ENCODE measurements at places on chromosomes 16 and 17.

- H3K36me3 ChIP-seq: no peaks in the 10 kb centered on the region
- no peak overlapping the region for H3K27ac ChIP-seq
- no peaks in the 10 kb centered on the region for H3K4me1 ChIP-seq
- peak; percentile 75 for DNase-seq
These were observed 11.9 kb upstream of the NSRP1 start for GRCh38 chr17:30104575-30105339.

DNA sequence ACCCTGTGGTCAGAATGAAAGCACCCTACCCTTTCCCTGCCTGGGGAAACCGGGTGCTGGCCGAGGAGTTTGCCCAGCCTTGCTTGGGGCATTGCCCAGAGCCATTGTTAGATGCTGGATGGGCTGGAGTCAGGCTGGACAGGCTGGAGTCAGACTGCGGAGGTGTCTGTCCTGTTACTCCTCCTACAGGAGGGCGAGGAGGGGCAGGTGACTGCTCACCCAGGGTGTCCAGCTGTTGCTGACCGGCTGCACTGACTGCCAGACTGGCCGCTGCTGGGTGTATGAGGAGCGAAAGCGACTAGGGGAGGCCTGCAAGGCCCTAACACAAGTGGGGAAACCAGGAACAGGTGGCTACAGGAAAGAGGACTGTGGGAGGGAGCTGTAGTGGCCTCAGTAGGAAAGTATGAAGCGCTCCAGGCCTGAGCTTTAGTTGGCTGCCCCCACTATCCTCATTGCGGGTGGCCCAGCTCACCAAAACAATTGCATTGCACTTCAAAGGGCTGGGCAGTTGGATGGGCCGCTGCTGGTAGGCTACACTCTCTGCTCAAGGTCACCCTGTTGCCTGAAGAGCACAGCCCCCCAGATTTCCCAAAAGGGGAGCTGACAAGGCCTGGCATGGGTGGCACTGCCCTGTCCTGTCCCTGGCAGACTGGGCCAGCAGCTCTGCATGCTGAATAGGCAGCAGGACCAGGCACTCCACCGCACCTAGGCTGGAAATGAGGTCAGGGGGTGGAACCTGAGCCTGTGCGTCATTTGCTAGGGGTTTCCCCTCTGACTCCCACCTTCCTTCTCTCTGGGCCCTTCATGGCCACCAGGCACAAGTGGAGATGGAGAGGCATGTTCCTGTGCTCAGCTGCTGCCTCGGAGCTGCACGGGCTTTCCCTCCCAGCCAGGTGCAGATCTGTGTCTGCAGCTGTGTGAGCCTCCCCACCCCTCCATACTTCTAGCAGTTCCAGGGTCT is 18.4 kb downstream of the LDHD start:
- no peak overlapping the region for H3K27ac ChIP-seq
- no peaks in the 10 kb centered on the region for H3K27me3 ChIP-seq
- H3K36me3 ChIP-seq: peaks cover 19% of the 10 kb centered on the region
- H3K4me3 ChIP-seq: no peak overlapping the region
- peaks cover 10% of the 10 kb centered on the region for H3K4me1 ChIP-seq

- no peak overlapping the region for H3K4me3 ChIP-seq
- H3K4me1 ChIP-seq: peaks cover 2% of the 10 kb centered on the region
- peak; percentile 45 for DNase-seq
- no peaks in the 10 kb centered on the region for H3K27me3 ChIP-seq
- no peak overlapping the region for H3K27ac ChIP-seq
These were observed 337.4 kb upstream of the HSBP1 start for GRCh38 chr16:83470416-83470815.

DNA sequence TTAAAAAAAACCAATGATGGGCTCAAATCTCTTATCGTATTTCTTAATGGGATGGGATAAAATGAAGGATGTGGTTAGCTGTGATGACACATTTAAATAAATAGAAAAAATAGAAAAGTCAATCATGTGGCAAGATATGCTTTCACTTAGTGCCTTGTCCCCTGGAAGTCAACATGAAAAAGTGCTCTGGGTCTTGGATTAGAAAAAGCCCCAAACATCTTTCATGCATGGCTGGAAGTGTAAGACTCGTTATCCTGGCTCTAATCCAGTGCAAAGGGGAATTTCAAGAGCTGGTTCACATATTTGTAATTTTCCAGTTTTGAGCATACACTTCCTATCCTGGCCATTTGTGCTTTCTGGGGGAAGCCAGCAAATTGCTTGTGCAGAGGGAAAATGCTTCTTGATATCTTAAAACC is 160.9 kb downstream of the MAP2K6 start:
- peak; percentile 87 for DNase-seq
- no peaks in the 10 kb centered on the region for H3K27me3 ChIP-seq
- H3K4me1 ChIP-seq: peaks cover 13% of the 10 kb centered on the region
- peak overlapping the region; percentile 26 for H3K27ac ChIP-seq
- H3K4me3 ChIP-seq: no peak overlapping the region

- no peaks in the 10 kb centered on the region for H3K27me3 ChIP-seq
- peak; percentile 25 for DNase-seq
- H3K36me3 ChIP-seq: peaks cover 25% of the 10 kb centered on the region
These were observed 3.4 kb downstream of the SLC38A10 start for GRCh38 chr17:81291662-81292061.

DNA sequence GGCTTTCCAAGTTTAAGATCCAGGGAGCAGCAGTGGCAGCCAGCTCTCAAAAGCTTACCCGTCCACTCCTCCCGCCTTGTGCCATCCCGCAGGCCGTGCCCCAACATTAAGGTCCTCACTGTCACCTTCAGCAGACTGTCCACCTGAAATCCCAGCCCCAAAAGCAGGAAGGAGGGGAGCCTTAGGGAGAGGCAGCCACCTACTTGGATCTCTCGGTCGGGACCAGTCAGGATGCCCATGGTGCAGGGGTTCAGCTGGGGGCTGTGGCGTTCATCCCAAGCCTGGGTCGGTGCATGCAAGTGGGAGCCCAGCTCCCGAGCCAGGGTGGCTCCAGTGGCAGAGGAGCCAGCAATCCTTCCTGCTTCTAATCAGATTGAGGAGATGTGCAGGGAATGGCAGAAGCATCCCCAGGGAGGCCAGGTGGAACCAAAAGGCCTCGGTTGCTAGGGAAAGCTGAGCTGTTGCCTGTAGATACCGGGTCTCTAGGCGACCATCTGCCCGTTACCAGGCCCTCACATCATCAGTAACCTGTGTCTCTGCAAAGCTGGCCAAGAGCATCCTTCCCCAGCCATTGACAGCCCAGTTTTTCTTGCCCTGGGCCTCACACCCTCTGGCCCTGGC is 24.6 kb downstream of the CNGB1 start:
- H3K27ac ChIP-seq: no peak overlapping the region
- H3K4me3 ChIP-seq: no peak overlapping the region
- no peaks in the 10 kb centered on the region for H3K4me1 ChIP-seq

DNA sequence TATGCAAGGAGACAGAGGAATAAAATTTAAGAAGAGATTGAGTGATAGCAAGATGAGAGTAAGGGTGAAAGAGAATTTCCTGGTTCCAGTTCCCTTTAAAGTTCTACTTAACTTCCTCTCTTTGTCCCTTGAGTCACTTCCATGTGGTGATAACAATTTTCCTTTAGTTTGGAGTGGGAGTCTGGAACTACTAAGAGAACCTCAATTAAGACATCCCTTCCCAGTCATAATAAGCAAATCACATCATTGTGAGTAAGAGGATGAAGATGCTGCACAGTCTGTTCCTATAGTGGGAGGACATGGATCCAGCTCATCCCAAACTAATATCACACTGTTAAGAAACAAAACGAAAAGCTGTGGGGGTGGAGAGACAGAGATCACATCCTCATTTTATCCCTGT is 24.4 kb downstream of the TBX21 start:
- H3K27ac ChIP-seq: no peak overlapping the region
- peaks cover 13% of the 10 kb centered on the region for H3K27me3 ChIP-seq
- H3K4me3 ChIP-seq: no peak overlapping the region
- DNase-seq: no peak
- no peaks in the 10 kb centered on the region for H3K36me3 ChIP-seq

DNA sequence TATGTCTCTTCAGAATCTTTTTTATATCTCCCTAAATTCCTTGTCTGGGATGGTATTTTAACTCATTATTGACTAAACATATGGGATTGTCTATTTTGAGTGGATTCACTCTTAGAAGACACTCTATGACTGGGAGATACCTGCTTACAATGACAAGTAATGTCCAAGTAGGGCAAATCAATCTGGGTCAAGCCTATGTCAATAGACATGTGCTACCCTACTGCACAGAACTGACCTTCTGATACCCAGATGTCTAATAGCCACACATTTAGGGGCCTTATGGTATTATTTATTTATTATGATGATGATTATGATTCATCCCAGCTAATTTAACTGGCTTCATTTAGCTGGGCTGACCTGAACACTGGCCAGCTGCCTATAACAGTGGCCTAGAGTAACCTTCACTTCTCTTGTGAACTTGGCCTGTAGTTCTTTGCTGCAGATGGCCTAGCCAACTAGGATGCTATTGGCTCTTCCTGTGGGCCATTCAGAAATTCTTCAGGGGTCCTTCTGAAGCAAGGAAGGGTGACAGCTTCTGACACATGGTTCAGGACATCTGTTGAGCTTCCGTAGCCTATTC is 138.0 kb downstream of the ANKFN1 start:
- peaks cover 7% of the 10 kb centered on the region for H3K4me1 ChIP-seq
- DNase-seq: peak; percentile 34
- no peak overlapping the region for H3K4me3 ChIP-seq
- H3K27me3 ChIP-seq: no peaks in the 10 kb centered on the region
- peak overlapping the region; percentile 49 for H3K27ac ChIP-seq

DNA sequence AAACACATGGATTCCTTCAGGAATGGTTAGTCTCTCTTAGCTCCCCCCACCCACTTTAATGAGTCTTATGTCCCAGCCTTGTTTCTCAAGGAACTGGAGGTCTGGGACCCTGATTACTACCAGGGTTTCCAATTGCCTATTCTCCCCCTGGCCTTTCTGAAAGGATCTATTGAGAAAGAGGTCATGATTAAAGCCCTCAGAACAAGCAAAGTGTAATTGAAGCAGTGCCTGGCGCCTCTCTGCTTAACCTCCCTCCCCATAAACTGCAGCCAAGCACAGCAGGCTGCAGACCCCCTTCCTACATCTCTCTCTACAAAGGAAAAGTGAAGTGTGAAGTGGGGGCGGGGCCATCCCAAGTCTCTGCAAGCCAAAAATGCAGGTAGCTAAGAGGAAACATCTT is 159.7 kb upstream of the CDH11 start:
- DNase-seq: no peak
- H3K27me3 ChIP-seq: no peaks in the 10 kb centered on the region
- no peaks in the 10 kb centered on the region for H3K36me3 ChIP-seq
- H3K27ac ChIP-seq: no peak overlapping the region
- peaks cover 4% of the 10 kb centered on the region for H3K4me1 ChIP-seq
- no peak overlapping the region for H3K4me3 ChIP-seq

GRCh38 chr17:40960144-40960543 is 6.6 kb downstream of the KRT39 start:
- H3K4me1 ChIP-seq: peaks cover 8% of the 10 kb centered on the region
- no peaks in the 10 kb centered on the region for H3K36me3 ChIP-seq
- peak overlapping the region; percentile 8 for H3K27ac ChIP-seq
- H3K27me3 ChIP-seq: no peaks in the 10 kb centered on the region

- H3K27ac ChIP-seq: no peak overlapping the region
- H3K4me3 ChIP-seq: no peak overlapping the region
- H3K36me3 ChIP-seq: no peaks in the 10 kb centered on the region
These were observed 11.2 kb upstream of the CEP20 start for GRCh38 chr16:15899538-15900100.

- H3K27ac ChIP-seq: no peak overlapping the region
- no peak overlapping the region for H3K4me3 ChIP-seq
- H3K36me3 ChIP-seq: no peaks in the 10 kb centered on the region
- no peak for DNase-seq
- no peaks in the 10 kb centered on the region for H3K27me3 ChIP-seq
These were observed 490.5 kb upstream of the ERCC4 start for GRCh38 chr16:13429416-13429815.

Data from IMR-90 (cell line).